ENCODE measurements at places on chromosomes 12 and 14. TPM values are rescaled to one million over a fixed set of nuclear protein-coding genes. Genes with fewer than 3 reads are reported as not detected.

KRT83 gene
- not detected for total RNA-seq

ZFHX2 gene
- 0.32 TPM for total RNA-seq

HOXC12 gene
- total RNA-seq = not detected

POTEG gene
- total RNA-seq = not detected

ADCY6 gene
- total RNA-seq = 24.0 TPM

HOXC4 gene
- total RNA-seq = 2.2 TPM

EMP1 gene
- 138 TPM for total RNA-seq

LRRC43 gene
- 1.0 TPM for total RNA-seq

MMP17 gene
- total RNA-seq = 1.3 TPM

RNASE7 gene
- not detected for total RNA-seq

OSGEP gene
- 45.1 TPM for total RNA-seq

EPYC gene
- total RNA-seq = 0.76 TPM

A2M gene
- 6.5 TPM for total RNA-seq

TM9SF1 gene
- 71.9 TPM for total RNA-seq

ARHGEF40 gene
- total RNA-seq = 30.7 TPM

AHNAK2 gene
- total RNA-seq = 152 TPM

RNF212B gene
- not detected for total RNA-seq

DLGAP5 gene
- total RNA-seq = 27.6 TPM

SYNDIG1L gene
- total RNA-seq = under 0.01 TPM

SERPINA12 gene
- not detected for total RNA-seq

PPP1R3E gene
- 10.8 TPM for total RNA-seq

SCNN1A gene
- 1.6 TPM for total RNA-seq

NUAK1 gene
- 6.3 TPM for total RNA-seq

CLEC9A gene
- not detected for total RNA-seq

PLEKHD1 gene
- under 0.01 TPM for total RNA-seq

GDF3 gene
- total RNA-seq = not detected

NID2 gene
- 120 TPM for total RNA-seq

TMEM30B gene
- total RNA-seq = 12.4 TPM

TSPAN31 gene
- total RNA-seq = 71.6 TPM

VRTN gene
- total RNA-seq = not detected

KERA gene
- not detected for total RNA-seq

ADAMTS20 gene
- total RNA-seq = not detected

CNTN1 gene
- total RNA-seq = not detected

C12orf50 gene
- total RNA-seq = not detected

LHX5 gene
- total RNA-seq = not detected

OTOGL gene
- total RNA-seq = 0.11 TPM

PAX9 gene
- total RNA-seq = 0.22 TPM

TMEM119 gene
- total RNA-seq = 20.0 TPM

ERO1A gene
- 83.4 TPM for total RNA-seq

KRT78 gene
- total RNA-seq = not detected

RPL10L gene
- not detected for total RNA-seq

FBLN5 gene
- 32.3 TPM for total RNA-seq

WDHD1 gene
- total RNA-seq = 14.3 TPM

ATL1 gene
- total RNA-seq = 16.4 TPM

TPH2 gene
- not detected for total RNA-seq

YAF2 gene
- total RNA-seq = 22.7 TPM

GARIN6 gene
- not detected for total RNA-seq

ANO4 gene
- total RNA-seq = 0.32 TPM

AGAP2 gene
- 0.11 TPM for total RNA-seq

LRP1-AS gene
- total RNA-seq = not detected

NPFF gene
- not detected for total RNA-seq

APOF gene
- total RNA-seq = not detected

ARF3 gene
- 66.7 TPM for total RNA-seq

LGR5 gene
- total RNA-seq = 22.9 TPM

PPP4R4 gene
- 6.6 TPM for total RNA-seq

All from articular chondrocyte of knee joint (primary cell).